Neural crest cell (in vitro differentiated cells): ENCODE measurements at places on chromosomes 2 and 18.

GRCh38 chr2:158510887-158511286, 54.1 kb downstream of the PKP4 start:
- no peak for DNase-seq
- no peak overlapping the region for H3K4me3 ChIP-seq
- no peak overlapping the region for H3K27ac ChIP-seq
- H3K4me1 ChIP-seq = peaks cover 5% of the 10 kb centered on the region
- no peaks in the 10 kb centered on the region for H3K27me3 ChIP-seq
- peaks cover 9% of the 10 kb centered on the region for H3K36me3 ChIP-seq

- H3K36me3 ChIP-seq = no peaks in the 10 kb centered on the region
- no peak overlapping the region for H3K27ac ChIP-seq
- no peaks in the 10 kb centered on the region for H3K4me1 ChIP-seq
Observed at GRCh38 chr18:27213123-27213717, 28.1 kb upstream of the CHST9 start.

GRCh38 chr18:56035546-56035945, 447.6 kb upstream of the TCF4 start:
- H3K27ac ChIP-seq = no peak overlapping the region
- peaks cover 18% of the 10 kb centered on the region for H3K36me3 ChIP-seq
- DNase-seq = no peak
- no peak overlapping the region for H3K4me3 ChIP-seq
- peaks cover 19% of the 10 kb centered on the region for H3K4me1 ChIP-seq

- H3K4me3 ChIP-seq = no peak within 1 kb of the TSS
- no peak for DNase-seq
- H3K27me3 ChIP-seq = no peaks in the 10 kb centered on the region
- H3K4me1 ChIP-seq = no peaks in the 10 kb centered on the region
- H3K36me3 ChIP-seq = no peaks in the 10 kb centered on the region
Observed at GRCh38 chr2:203936535-203936934, at the start of gene ICOS. Gene ICOS, plus strand, starts transcription at chr2:203936763. Its CDS starts 52 bp downstream, at chr2:203936815.

DNA sequence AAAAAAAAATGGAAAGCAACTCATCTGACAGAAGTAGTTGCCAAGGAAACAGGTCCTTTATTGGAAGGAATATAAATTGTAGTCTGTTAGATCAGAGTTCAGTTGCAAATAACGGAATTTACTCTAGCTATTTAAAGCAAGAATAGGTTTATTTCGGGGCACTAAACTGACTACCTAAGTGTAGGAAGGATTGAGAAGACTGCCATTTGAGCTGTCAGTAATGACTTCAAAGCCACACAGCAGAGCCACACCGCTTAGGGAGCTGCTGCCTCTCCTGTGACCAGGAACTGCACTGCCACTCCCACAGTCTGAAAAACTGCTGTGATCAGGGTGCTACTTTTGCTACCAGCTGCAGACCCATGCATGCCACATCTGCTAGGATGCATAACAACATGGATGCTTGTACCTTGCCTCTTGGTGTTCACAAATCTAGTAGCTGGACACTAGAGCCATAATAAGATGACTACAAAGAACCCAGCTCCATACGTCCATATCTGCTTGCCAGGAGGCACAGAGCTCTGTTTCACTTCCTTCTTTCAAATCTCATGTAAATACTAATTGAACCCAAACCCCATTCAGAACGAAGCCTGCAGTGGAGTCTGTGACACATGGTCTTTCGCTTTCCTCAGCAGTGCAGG, 2.2 kb downstream of the DSG2 start:
- peak overlapping the region; percentile 71 for H3K4me3 ChIP-seq
- no peaks in the 10 kb centered on the region for H3K36me3 ChIP-seq
- DNase-seq = no peak
- H3K4me1 ChIP-seq = peaks cover 9% of the 10 kb centered on the region

DNA sequence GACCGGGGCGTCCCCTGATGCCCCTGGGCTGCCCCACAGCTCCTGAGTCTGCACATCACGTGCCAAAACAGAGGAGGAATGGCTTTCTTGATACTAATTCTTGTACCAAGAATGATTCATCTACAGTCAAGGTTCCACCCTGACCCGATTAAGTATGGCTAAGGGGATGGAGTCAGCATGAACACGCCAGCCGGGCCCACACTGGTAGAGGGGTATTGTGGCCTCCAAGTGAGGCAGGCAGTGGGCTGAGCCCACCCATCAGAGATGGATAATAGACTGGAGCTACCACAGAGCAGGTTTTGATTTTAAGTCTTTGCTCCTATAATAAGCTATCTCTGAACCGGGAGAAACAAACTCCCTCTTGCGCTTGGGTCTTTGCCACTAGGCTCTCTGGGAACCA, 17.9 kb upstream of the GNAL start:
- peaks cover 21% of the 10 kb centered on the region for H3K4me1 ChIP-seq
- DNase-seq = no peak
- peak overlapping the region; percentile 38 for H3K27ac ChIP-seq
- peaks cover 3% of the 10 kb centered on the region for H3K27me3 ChIP-seq

DNA sequence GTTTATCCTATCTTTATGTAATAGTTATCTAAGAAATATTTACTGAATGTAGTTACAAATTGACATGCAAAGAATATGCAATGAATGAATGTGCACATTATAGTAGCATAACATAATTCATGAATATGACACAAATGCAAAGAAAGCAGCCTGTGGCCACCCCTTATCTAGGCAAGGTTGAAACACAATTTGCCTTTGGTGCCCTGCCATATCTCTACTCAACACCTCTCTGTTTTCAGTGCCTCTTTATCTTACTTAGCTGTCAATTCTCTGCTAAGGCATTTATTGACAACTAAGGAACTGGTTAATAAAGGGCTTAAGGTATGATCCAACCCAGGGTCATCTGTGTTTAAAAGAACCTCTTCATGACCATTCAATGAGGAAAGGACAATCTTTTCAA, 18.9 kb downstream of the REV1 start:
- no peaks in the 10 kb centered on the region for H3K27me3 ChIP-seq
- DNase-seq = no peak
- peaks cover 14% of the 10 kb centered on the region for H3K36me3 ChIP-seq
- H3K27ac ChIP-seq = no peak overlapping the region

- H3K27ac ChIP-seq = peak overlapping the region; percentile 58
- peaks cover 63% of the 10 kb centered on the region for H3K4me1 ChIP-seq
- H3K27me3 ChIP-seq = no peaks in the 10 kb centered on the region
- no peak overlapping the region for H3K4me3 ChIP-seq
- no peaks in the 10 kb centered on the region for H3K36me3 ChIP-seq
Observed at GRCh38 chr18:76486574-76486973, 8.5 kb downstream of the ZNF516 start.

DNA sequence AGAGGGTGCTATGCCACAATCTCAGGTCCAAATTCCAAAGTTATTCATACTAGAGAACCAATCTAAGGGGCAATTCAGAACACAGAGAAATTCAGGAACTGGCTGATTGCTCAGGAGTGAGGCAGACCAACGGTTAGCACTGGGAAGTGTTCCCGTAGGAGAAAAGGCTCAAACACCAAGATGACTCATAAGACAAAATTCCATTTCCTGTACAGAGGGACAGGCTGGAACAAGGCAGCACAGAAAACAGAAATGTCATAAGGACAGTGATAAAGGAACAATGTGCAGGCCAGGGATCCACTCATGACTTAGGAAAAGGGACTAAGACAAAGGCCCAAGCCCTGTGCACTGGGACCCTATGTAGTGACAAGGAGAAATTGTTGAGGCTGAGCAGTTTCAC, 54.2 kb downstream of the PDE1A start:
- peaks cover 50% of the 10 kb centered on the region for H3K36me3 ChIP-seq
- H3K4me1 ChIP-seq = peaks cover 18% of the 10 kb centered on the region
- DNase-seq = no peak
- no peak overlapping the region for H3K4me3 ChIP-seq
- peak overlapping the region; percentile 43 for H3K27ac ChIP-seq

DNA sequence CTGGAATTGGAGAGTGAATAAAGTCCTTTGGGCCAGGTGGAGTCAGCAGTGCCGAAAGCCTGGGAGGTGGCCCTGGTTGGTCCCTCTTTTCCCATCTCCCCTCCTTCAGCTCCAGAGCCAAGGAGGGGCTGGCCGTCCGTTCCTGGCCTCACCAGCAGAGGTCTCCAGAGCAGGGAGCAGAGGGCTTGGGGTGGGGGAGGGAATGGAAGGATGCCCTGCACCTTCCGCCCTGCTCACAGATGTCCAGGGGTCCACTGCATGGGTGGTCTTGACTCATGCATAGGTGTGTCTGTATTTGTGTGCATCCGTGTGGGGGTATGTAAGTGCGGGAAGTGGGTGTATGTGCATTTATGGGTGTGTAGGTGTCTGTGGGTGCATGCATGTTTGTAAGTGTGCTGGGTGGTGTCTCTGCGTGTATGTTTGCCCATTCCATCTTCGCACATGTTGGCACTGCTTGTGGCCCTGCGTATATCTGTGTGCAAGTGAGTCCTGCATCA, 201.8 kb downstream of the ZFP36L2 start:
- no peak overlapping the region for H3K4me3 ChIP-seq
- H3K36me3 ChIP-seq = peaks cover 10% of the 10 kb centered on the region
- peak; percentile 70 for DNase-seq
- no peaks in the 10 kb centered on the region for H3K27me3 ChIP-seq

DNA sequence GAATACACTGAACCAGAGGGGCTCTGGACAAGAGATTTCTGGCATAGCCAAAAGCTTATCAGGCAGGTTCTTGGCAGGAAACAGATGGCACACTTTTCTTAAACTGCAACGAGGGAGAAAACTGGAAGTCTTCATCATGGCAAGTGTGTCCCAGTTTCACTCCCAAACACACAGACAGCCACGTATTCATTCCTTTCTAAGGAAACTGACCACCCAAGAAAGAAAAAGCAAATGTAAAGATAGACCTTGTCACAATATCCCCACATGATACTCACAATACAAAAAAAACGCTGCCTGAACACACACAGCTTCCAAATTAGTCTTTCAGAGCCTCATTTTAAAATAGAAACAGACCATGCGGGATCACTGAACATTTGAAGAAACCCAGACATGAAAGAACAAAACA, 40.6 kb upstream of the RTTN start:
- H3K4me1 ChIP-seq = peaks cover 13% of the 10 kb centered on the region
- H3K36me3 ChIP-seq = no peaks in the 10 kb centered on the region
- H3K27ac ChIP-seq = no peak overlapping the region
- no peak for DNase-seq

DNA sequence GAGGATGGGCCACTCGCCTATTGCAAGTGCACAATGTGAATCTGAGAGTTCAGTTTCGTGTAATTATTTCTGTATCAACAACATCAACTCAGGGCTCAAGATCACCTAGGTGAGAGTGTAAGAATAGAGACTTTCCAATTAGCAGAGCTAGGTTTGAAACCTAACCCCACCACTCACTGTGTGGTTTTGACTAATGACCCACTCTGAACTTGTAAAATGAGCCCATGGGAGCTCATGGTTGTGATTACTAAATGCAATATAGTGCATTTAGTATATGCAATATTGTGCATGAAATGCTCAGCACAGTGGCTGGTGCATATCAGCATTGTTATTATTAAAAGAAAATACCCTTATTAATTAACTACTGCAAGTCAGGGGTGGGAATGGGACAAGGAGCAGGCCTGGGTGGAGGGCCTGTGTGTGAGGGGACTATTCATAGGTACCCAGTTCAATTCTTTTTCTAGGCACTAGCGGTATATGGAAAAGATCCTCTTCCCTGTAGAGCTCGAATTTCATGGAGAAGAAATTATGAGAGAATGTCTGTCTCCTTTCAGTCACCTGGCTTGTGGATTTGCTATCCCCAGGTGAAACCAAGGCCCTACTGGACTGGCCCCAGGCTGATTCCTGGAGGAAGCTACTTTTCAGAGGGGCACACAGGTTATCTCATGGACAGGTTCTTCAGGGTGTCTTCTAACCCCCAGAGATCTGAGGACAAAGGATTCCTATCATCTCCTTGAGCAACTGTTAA, 169.5 kb downstream of the GFPT1 start:
- peaks cover 8% of the 10 kb centered on the region for H3K4me1 ChIP-seq
- peaks cover 96% of the 10 kb centered on the region for H3K27me3 ChIP-seq
- peaks cover 8% of the 10 kb centered on the region for H3K36me3 ChIP-seq

- peaks cover 49% of the 10 kb centered on the region for H3K27me3 ChIP-seq
- H3K36me3 ChIP-seq = no peaks in the 10 kb centered on the region
- no peak overlapping the region for H3K27ac ChIP-seq
- DNase-seq = no peak
- no peaks in the 10 kb centered on the region for H3K4me1 ChIP-seq
- H3K4me3 ChIP-seq = no peak overlapping the region
Observed at GRCh38 chr2:127551221-127551930, 15.9 kb downstream of the MYO7B start.

GRCh38 chr2:61436092-61436491, 34.8 kb downstream of the USP34 start:
- no peak overlapping the region for H3K27ac ChIP-seq

- DNase-seq = peak; percentile 39
- no peaks in the 10 kb centered on the region for H3K36me3 ChIP-seq
- no peak overlapping the region for H3K4me3 ChIP-seq
- no peak overlapping the region for H3K27ac ChIP-seq
Observed at GRCh38 chr2:41836948-41837347, 210.9 kb upstream of the PKDCC start.

DNA sequence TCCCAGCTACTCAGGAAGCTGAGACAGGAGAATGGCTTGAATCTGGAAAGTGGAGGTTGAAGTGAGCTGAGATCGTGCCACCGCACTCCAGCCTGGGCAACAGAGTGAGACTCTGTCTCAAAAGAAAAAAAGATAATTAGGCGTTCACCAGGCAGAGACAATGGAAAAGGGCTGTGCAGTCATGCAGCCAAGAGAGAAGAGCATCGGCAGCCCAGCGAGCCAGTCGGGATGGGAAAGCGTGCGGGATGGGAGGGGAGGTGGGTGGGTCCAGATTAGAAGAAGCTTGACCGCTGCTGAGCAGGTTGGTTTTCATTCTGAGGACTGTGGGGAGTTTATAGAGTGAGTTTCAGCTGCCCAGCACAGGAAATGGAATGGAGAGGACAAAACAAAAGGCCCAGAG, 15.0 kb upstream of the CYS1 start:
- peaks cover 3% of the 10 kb centered on the region for H3K27me3 ChIP-seq
- no peak for DNase-seq
- no peak overlapping the region for H3K4me3 ChIP-seq
- no peaks in the 10 kb centered on the region for H3K36me3 ChIP-seq
- H3K4me1 ChIP-seq = peaks cover 33% of the 10 kb centered on the region

DNA sequence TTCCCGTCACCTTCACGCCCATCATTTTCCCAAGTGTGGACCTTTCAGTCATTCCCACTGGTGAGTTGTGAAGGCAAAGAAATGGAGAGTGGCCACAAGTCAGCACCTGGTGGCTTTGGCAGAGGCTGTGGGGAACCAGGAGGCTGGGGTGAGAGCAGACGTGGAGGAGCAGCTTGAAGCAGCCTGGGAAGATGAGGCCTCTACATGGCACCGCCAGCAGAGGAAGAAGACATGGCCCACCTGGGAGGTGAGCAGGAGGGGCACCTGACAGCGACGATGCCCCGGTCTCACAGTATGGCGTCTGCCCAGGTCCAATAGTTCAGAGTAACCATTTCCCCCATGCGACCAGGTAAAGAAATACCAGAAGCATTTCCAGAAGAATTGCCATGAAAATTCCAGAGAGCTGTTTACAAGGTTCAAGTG, 69.0 kb downstream of the TPO start:
- no peaks in the 10 kb centered on the region for H3K27me3 ChIP-seq
- H3K4me1 ChIP-seq = no peaks in the 10 kb centered on the region
- H3K4me3 ChIP-seq = no peak overlapping the region
- DNase-seq = no peak
- H3K36me3 ChIP-seq = no peaks in the 10 kb centered on the region

GRCh38 chr2:212745359-212745758, 206.8 kb upstream of the ERBB4 start:
- H3K4me1 ChIP-seq = no peaks in the 10 kb centered on the region
- H3K27ac ChIP-seq = no peak overlapping the region
- no peaks in the 10 kb centered on the region for H3K36me3 ChIP-seq
- H3K4me3 ChIP-seq = no peak overlapping the region
- no peaks in the 10 kb centered on the region for H3K27me3 ChIP-seq
